Thoracic aorta endothelial cell (primary cell): ENCODE measurements at places on chromosomes 5 and 9. TPM values are rescaled to one million over a fixed set of nuclear protein-coding genes. Genes with fewer than 3 reads are reported as not detected.

The KLF4 gene
- 0.80 and 1.8 TPM in 2 replicates for total RNA-seq

The QRFP gene
- not detected in 2 replicates for total RNA-seq

The SPAAR gene
- total RNA-seq: 10.6 and 17.7 TPM in 2 replicates

The TXNDC8 gene
- not detected in 2 replicates for total RNA-seq

The FAM78A gene
- 4.7 and 5.7 TPM in 2 replicates for total RNA-seq

The PCDHGB1 gene
- 0.50 and 0.66 TPM in 2 replicates for total RNA-seq

The ZNF782 gene
- total RNA-seq: 6.2 and 7.3 TPM in 2 replicates

The GOLM1 gene
- 76.7 and 87.0 TPM in 2 replicates for total RNA-seq

The ZNF79 gene
- 11.6 and 14.9 TPM in 2 replicates for total RNA-seq

The PNPLA7 gene
- 0.22 and 0.66 TPM in 2 replicates for total RNA-seq

The WNK2 gene
- total RNA-seq: under 0.01 and 0.07 TPM in 2 replicates

The RETREG1 gene
- total RNA-seq: 0.27 and 0.65 TPM in 2 replicates

The CCDC69 gene
- total RNA-seq: 8.4 and 14.6 TPM in 2 replicates

The IFNB1 gene
- total RNA-seq: not detected in 2 replicates

The HTR4 gene
- 0.07 TPM in 1 of 2 replicates, not detected in the other for total RNA-seq

The BHMT2 gene
- 0.13 and 0.22 TPM in 2 replicates for total RNA-seq

The SLC34A3 gene
- total RNA-seq: not detected in 2 replicates
